ENCODE measurements at places on chromosomes 11 and 22. TPM values are rescaled to one million over a fixed set of nuclear protein-coding genes. Genes with fewer than 3 reads are reported as not detected.

- no peak for DNase-seq
Observed at GRCh38 chr11:120261931-120262330, 22.0 kb downstream of the POU2F3 start.

- no peak for DNase-seq
Observed at GRCh38 chr11:46222490-46223251, 54.8 kb upstream of the CREB3L1 start.

GRCh38 chr22:39959640-39960447 lies at the start of gene TMA7B:
TMA7B (plus strand) TSS chr22:39960397; CDS start chr22:39964375, 3,978 bp downstream.
- no peak for DNase-seq

- DNase-seq = no peak
Observed at GRCh38 chr11:127003260-127003981, 2.9 kb upstream of the KIRREL3 start.

DNA sequence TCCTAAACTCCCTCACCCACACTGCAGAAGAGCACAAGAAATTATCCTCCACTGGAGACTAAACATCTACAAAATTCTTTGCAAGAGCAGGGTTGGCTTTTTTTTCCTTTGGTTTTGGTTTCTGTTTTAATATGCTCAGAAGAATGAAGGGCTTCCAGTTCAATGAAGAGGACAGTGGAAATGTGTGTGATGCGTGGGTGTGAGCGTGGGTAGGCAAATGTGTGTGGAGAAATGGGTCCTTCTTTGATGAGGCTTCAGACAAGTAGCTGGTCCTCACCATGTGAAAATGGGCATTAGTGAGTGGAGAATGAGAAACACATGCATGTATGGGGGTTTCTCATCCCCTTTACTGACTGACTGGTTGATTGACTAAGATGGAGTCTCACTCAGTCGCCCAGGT lies 263.3 kb upstream of the SYN3 start:
- no peak for DNase-seq

DNA sequence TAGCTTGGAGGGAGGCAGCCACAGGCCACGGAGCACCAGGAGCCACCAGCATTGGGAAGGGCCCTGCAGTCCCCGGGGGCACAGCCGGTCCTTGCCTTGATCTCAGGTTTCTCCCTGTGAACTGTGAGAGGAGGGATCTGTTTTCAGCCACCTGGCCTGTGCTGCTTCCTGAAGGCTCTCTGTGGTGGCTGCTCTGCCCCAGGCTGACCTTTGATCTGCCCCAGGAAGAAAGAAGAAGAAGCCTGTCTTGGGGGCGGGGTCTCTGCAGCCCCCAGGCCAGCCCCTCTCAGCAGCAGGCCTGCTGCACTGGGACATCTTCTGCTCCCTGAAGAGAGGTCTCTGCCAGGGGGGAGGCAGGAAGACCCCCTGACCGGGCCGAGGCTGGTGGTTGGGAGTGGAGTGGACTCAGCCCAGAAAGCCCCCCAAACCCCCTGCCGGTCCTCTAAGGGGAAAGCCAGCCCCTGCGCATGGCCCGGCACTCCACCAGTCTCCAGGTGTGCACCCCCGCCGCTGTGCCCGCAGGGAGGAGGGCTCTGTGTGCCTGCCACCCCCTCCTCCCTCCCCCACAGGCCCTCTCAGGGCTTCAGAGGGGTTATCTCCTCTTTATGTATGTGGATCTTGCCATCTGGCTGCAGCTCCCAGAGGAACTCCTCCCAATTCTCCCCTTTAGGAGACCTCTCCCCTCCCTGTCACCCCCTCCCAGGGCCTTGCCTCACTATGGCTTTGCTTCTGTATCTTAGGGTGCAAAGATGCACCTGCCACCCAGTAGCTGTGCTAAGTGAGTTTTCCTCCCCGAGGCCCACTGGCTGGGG lies 675.3 kb downstream of the BRD1 start:
- no peak for DNase-seq

ANAPC15 gene
- total RNA-seq = 43.6 TPM

Measured in ureter (tissue), 1 donor.